SK-N-SH (cell line): ENCODE measurements at places on chromosomes 2 and 18. TPM values are rescaled to one million over a fixed set of nuclear protein-coding genes. Genes with fewer than 3 reads are reported as not detected.
A peak's percentile ranks its signal among the peaks of the same experiment; 100 is the strongest.

DNA sequence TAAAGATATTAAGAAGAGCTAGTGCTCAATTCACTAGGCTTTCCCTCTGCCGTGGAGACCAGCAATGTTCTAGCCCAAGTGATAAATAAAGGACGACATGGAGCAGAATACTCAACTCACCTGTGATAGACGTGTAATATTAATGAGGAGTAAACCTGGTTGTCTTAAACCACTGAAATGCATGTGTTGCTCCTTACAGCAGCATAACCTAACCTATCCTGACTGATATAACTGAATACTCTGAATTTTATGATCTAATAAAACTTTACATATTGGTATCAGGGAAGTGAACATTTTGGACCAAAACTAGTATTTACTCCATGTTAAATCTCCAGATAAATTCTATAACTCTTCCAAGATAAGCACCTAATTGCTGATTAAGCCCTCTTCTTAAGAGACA lies 531.0 kb downstream of the METTL4 start:
- no peak overlapping the region for H3K27ac ChIP-seq
- no peak for DNase-seq
- H3K27me3 ChIP-seq, result no peaks in the 10 kb centered on the region
- no peaks in the 10 kb centered on the region for H3K36me3 ChIP-seq
- no peaks in the 10 kb centered on the region; the same call in 1 of the 2 replicates for H3K4me1 ChIP-seq

- H3K4me1 ChIP-seq, result no peaks in the 10 kb centered on the region
- H3K4me3 ChIP-seq, result no peak overlapping the region
- H3K27me3 ChIP-seq, result no peaks in the 10 kb centered on the region
- DNase-seq, result no peak
Measured at GRCh38 chr2:143807671-143808070, 678.5 kb downstream of the ARHGAP15 start.

ADCYAP1 gene
- not detected in 2 replicates for polyA plus RNA-seq

DNA sequence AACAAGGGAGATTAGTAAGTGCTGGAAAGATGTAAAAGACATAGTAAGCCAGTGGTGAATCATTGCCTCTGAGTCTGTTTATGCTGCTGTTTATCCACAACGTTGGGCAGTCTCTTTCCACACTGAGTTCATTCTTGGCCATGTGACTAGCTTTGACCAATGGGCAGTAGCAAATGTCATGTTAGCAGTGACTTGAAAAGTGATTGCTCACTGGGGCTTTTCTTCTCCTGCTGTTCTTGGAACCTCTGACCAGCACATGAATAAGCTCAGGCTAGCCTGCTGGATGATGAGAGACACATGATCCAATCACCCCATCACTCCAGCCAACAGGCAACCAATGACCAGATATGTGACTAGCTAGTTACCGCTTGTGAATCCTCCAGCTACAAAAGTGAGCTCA lies 360.4 kb downstream of the SLC4A3 start:
- peaks cover 4% of the 10 kb centered on the region for H3K27me3 ChIP-seq
- no peak overlapping the region for H3K4me3 ChIP-seq
- DNase-seq, result no peak
- H3K27ac ChIP-seq, result no peak overlapping the region

GRCh38 chr18:28175150-28175929 lies 1.6 kb downstream of the CDH2 start:
- peak overlapping the region; percentile 87 for H3K4me3 ChIP-seq
- H3K27me3 ChIP-seq, result no peaks in the 10 kb centered on the region
- H3K4me1 ChIP-seq, result 0 out of 2 replicates have a peak, but pooled peaks cover 4% of the 10 kb centered on the region
- DNase-seq, result peak; percentile 71

DNA sequence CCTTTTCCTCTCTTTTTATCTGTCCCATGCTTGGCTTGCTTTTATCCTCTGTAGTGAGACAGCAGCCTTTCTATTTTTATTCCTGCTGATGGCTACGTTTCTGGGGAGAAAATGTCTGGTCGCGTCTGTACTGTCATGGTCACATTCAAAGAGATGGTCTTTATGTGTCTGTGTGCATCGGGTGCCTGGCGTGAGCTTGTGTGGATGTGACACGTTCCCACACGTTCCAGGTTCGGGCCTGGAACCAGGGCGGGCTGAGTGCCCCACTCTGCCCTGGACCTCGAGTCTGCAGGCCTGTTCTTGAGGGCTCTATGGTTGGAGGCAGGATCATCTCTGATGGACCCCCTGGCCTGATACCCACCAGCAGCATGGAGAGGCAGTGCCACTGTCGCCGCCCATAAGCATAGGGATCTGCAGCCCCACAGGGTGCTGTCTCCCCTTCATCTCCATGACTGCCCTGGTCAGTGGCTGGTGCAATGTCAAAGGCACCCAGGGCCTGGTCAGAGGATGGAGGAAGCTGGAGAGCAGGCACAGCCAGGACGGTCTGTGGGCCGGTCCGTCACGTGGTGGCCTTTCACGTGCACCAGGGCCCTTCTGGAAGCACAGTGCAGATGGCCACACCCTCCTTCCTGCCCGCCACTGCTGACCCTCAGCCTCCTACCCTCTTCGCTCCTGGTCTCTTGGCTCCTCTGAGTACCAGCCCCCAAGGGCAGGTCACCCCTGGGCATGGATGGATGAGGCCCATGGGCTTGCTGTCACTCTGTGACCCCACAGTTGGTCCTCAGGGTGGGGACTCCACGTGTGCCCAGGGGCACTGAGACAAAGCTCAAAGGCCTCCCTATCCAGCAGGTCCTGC lies 149.2 kb upstream of the TWIST2 start:
- no peak overlapping the region for H3K27ac ChIP-seq
- H3K27me3 ChIP-seq, result no peaks in the 10 kb centered on the region; the same call in 1 of the 2 replicates
- H3K36me3 ChIP-seq, result no peaks in the 10 kb centered on the region
- H3K4me3 ChIP-seq, result no peak overlapping the region
- DNase-seq, result no peak

DNA sequence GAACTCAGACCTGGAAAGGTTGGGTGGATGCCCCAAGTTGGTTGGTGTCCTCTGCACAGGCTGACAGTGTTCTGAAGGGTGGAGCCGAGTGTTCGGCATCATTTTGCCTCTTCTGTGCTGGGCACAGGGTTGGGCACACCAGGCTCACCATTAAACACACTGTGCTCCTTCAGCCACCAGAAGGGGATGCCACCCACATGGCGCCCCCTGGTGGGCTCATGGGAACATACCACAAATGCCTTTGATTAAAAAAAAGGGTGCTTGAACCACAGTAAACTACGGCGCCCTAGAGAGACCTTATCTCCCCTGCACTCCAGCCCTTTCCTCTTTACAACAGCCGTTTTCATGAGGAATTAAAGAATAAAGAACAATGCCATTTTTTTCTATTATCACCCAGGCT lies 89.4 kb downstream of the CELF4 start:
- H3K27ac ChIP-seq, result no peak overlapping the region
- H3K4me1 ChIP-seq, result peaks cover 31% of the 10 kb centered on the region

TMEM178A gene
- 0.60 and 0.84 TPM in 2 replicates for polyA plus RNA-seq

GRCh38 chr18:24128700-24129099 lies 10.2 kb upstream of the CABYR start:
- H3K27me3 ChIP-seq, result no peaks in the 10 kb centered on the region
- H3K27ac ChIP-seq, result no peak overlapping the region
- H3K36me3 ChIP-seq, result peaks cover 12% of the 10 kb centered on the region

DNA sequence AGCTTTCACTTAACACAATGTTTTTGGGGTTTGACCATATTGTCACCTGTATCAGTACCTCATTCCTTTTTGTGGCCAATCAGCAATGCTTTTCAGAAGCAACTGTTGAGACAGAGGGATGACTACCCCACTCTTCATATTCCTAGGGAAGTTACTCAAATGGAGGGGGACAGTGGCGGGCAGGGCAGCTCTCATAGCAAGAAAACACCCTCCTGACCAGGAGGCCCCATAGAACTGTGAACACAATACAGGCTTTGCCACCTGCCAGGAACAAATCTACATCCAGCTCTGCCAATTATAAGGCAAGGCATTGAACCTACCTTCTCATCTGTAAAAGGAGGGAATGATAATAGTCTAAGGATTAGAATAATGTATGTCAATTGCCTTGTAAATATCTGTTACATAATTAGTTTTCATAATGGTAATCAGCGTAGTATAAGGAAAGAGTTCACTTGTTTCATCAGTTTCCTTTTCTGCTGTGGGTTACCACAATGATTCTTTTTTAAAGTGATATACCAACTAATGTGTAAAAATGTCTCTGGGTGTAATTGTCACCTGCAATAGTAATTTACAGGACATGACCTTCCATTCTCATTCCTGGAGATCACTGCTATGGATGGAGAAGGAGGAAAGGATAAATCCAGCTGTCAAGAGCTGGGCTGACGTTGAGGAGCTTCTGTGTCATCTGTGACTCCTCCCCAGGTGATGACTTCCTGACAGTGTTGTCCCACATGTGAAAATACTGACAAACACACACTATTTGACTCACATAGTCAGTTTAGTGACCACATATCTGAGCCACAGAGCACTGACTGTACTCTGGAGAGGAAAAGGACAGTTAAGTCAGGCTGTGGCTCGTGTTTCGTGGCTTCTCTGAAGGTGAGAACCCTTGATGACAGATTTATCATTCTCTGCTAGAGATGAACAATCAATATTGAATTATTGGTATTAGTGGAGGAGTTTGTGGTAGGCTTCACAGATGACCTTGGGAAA lies 13.5 kb downstream of the ALPK2 start:
- no peak overlapping the region for H3K27ac ChIP-seq
- DNase-seq, result no peak
- H3K4me3 ChIP-seq, result no peak overlapping the region
- H3K4me1 ChIP-seq, result peaks cover 13% of the 10 kb centered on the region; the same call in 1 of the 2 replicates
- H3K36me3 ChIP-seq, result no peaks in the 10 kb centered on the region
- no peaks in the 10 kb centered on the region for H3K27me3 ChIP-seq

GRCh38 chr18:78932281-78932680 lies 47.3 kb upstream of the SALL3 start:
- no peak for DNase-seq
- no peak overlapping the region for H3K27ac ChIP-seq
- no peaks in the 10 kb centered on the region for H3K36me3 ChIP-seq
- H3K4me1 ChIP-seq, result no peaks in the 10 kb centered on the region

TLX2 gene
- polyA plus RNA-seq, result 24.5 and 25.6 TPM in 2 replicates

GRCh38 chr2:223465793-223466192 lies 136.4 kb downstream of the SCG2 start:
- no peaks in the 10 kb centered on the region for H3K36me3 ChIP-seq
- H3K4me3 ChIP-seq, result no peak overlapping the region

POLR1A gene
- polyA plus RNA-seq, result 5.5 and 6.1 TPM in 2 replicates

DNA sequence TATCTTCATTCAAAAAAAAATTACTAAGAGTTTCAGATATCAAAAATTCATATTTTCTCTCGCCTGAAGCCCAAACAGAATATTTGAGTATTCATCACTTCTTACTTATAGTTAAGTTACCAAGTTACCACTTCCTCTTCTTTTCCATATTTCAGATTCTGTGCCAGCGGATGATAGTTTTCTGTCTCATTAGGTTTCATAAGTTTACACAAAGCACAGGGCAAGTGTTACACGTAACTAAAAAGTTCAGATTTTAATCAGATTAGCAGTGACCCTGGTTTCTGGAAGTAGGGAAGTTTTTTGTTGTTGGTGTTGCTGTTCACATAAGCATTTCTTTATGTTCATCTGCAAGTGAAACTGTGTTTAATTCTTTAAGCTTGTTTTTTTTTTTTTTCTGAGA lies 10.2 kb downstream of the AFTPH start:
- H3K4me3 ChIP-seq, result no peak overlapping the region
- H3K36me3 ChIP-seq, result no peaks in the 10 kb centered on the region
- no peaks in the 10 kb centered on the region for H3K27me3 ChIP-seq

FEV gene
- 0.53 and 1.2 TPM in 2 replicates for polyA plus RNA-seq

CCL20 gene
- polyA plus RNA-seq, result 0.12 TPM in 1 of 2 replicates, not detected in the other

DNA sequence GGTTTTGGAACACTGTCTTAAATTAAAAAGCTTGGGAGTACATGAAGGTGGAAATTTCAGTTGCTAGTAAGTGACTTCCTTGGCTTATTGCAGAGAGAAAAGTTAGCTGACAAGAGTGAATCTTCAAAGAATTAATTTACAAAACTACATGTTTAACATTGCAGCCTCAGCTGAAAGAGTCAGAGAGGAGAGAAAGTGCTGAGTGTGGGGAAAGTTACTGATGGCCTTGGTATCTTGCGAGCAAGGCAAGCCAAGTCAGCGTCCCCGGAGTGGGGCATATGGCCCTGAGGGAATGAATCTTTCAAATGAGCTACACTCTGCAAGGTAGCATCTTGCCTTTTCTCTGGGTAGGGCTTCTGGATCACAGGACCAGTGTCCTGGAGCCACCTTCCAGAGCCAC lies 131.3 kb downstream of the LPIN1 start:
- H3K27ac ChIP-seq, result no peak overlapping the region
- DNase-seq, result no peak
- H3K4me1 ChIP-seq, result no peaks in the 10 kb centered on the region
- no peaks in the 10 kb centered on the region for H3K27me3 ChIP-seq
- no peak overlapping the region for H3K4me3 ChIP-seq

GRCh38 chr2:204108330-204108751 lies 171.8 kb downstream of the ICOS start:
- H3K4me1 ChIP-seq, result no peaks in the 10 kb centered on the region; the same call in 1 of the 2 replicates
- H3K4me3 ChIP-seq, result no peak overlapping the region

NEB gene
- 0.02 and 0.05 TPM in 2 replicates for polyA plus RNA-seq

DNA sequence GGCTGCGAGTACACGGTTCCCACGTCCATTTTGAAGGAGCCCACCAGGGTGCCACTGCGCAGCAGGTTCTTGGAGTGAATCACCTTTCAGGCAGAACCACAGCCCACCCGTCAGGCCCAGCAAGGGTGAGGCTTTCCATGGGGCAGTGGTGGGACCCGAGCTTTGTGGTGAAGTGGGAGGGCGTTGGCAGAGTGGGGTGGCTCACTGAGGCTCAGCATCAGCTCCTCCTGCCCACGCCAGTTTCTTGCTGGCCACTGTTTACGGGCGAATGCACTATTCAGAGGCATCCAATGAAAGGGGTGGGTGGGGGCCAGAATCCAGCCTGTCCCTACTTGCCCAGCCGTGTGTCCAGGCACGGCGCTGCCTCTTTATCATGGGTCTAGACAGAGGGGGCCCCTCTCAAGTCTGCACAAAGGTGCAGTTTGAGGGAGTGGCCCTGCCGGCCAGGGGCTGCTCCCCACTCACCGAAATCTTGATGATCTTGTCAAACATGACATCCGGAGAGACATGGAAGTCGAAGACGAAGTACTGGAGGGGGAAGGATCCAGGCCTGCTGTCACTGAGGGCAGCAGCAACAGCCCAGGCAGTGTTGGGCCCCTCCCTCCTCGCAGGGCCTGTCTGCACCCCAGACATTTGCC lies 11.4 kb upstream of the OTOF start:
- no peaks in the 10 kb centered on the region for H3K4me1 ChIP-seq
- DNase-seq, result no peak

SERPINB4 gene
- 0.06 TPM in 1 of 2 replicates, not detected in the other for polyA plus RNA-seq

PTMA gene
- polyA plus RNA-seq, result 517 and 767 TPM in 2 replicates

- no peaks in the 10 kb centered on the region for H3K36me3 ChIP-seq
- H3K4me3 ChIP-seq, result no peak overlapping the region
- no peak for DNase-seq
- no peak overlapping the region for H3K27ac ChIP-seq
Measured at GRCh38 chr2:11850082-11850481, 103.7 kb downstream of the LPIN1 start.

- no peak overlapping the region for H3K4me3 ChIP-seq
- peaks cover 15% of the 10 kb centered on the region; the same call in 1 of the 2 replicates for H3K4me1 ChIP-seq
- DNase-seq, result no peak
Measured at GRCh38 chr2:135667045-135667444, 74.6 kb upstream of the UBXN4 start.

DNA sequence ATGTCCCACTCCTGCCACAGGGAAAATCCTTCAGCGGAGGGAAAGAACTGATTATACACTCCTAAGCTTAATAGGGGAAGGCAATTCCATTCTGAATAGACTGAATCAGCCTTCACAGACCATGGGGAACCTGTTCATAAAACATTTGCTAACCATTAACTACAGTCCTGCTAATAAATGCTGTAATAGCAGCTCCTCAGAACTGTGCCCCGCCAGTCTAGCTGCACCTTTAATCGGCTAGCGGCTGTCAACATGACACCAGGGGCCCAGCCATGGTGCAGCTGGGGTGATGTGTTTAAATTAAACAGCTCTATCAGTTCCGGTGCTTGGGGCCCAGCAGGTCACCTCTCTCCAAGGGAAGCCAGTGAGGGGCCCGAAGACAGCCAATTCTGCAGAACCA lies 77.8 kb downstream of the GALNT14 start:
- H3K27me3 ChIP-seq, result no peaks in the 10 kb centered on the region
- no peak for DNase-seq
- no peaks in the 10 kb centered on the region for H3K36me3 ChIP-seq
- H3K4me3 ChIP-seq, result no peak overlapping the region
